ENCODE measurements at places on chromosomes 1 and 21.

GRCh38 chr1:101976161-101976560 lies 20.6 kb downstream of the OLFM3 start:
- DNase-seq = no peak

DNA sequence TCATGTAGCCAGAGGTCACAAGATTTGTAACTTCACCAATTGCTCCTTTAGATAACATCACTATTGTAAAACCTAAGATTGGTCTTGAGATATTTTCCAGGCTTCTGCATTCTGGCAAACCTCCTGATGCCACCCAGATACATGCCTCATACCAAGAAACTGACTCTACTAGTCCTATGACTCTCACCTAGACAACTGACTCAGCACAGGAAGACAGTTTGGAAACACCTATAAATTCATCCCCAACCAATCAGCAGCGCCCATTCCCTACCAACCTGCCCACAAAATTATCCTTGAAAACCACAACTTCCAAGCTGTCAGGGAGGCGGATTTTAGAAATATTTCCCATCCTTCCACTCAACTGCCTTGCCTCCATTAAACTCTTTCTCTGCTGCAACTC lies 2.6 kb downstream of the NME7 start:
- DNase-seq = no peak

GRCh38 chr1:111801071-111801850 lies 45.6 kb downstream of the DDX20 start:
- no peak for DNase-seq

- no peak for DNase-seq
Observed at GRCh38 chr1:212078826-212079225, 43.3 kb downstream of the DTL start.

GRCh38 chr1:172299515-172299914 lies 121.0 kb upstream of the C1orf105 start:
- no peak for DNase-seq

DNA sequence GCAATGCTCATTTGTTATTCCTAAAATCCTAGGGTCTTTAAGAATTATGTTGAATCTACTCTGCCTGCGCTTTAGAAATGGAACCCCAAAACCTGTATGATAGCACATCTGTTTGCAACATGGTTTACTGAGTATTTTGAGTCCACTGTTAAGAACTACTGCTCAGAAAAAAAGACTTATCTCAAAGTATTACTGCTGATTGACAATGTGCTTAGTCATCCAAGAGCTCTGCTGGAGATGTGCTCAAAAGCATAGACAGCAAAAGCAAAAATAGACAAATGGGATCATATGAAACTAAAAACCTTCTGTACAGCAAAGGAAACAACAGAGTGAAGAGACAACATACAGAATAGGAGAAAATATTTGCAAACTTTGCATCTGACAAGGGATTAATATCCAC lies 107.0 kb downstream of the CTH start:
- DNase-seq = no peak

GRCh38 chr1:207007352-207008033 lies 25.1 kb downstream of the C1orf116 start:
- no peak for DNase-seq

GRCh38 chr21:41451753-41452676 lies 26.0 kb downstream of the MX1 start:
- DNase-seq = no peak

GRCh38 chr1:52365071-52365745 lies 797 bp downstream of the CC2D1B start:
- DNase-seq = no peak

- no peak for DNase-seq
Observed at GRCh38 chr1:80217377-80217986, 1211.0 kb upstream of the ADGRL4 start.

DNA sequence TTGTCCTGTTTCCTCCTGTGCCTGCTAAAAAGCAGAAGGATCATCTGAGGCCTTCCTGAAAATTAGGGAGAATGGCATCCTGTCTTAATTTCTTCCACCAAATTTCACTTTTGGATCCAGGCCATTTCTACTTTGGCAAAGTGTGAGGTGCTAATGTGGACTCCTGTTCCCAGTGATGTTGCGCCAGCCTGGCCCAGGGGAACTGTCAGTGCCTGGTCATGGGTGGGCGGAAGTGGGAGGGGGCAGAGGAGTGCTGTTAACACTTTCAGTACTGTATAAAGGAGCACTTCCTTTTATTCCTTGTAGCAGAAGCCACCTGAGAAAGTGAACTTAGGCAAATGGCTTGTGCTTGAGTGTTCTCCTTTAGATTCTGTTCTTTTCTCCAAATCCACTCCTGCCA lies 19.9 kb downstream of the ELAPOR1 start:
- no peak for DNase-seq

- no peak for DNase-seq
Observed at GRCh38 chr1:232431748-232432147, 198.2 kb downstream of the SIPA1L2 start.

GRCh38 chr1:193479187-193479586 lies 292.8 kb upstream of the B3GALT2 start:
- peak; percentile 85 for DNase-seq

DNA sequence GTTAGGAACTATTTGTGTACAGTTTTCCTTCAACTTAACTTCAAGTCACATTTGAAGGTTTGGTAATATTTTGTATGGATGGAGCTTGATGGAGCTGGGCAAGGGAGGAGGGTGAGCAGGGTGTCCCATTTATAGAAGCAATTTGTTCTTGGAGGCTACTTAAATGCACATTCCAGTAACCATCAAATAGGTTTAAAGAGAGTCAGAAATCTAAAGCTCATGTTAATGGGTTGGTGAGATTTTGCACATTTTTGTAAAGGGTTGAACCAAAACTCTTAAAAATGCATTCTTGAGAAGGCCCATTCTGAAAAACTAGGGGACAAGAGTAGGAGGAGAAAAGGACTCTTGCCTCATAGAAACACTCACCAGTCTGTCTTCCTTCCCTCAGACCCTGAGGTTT lies 10.1 kb downstream of the FNDC5 start:
- DNase-seq = no peak

DNA sequence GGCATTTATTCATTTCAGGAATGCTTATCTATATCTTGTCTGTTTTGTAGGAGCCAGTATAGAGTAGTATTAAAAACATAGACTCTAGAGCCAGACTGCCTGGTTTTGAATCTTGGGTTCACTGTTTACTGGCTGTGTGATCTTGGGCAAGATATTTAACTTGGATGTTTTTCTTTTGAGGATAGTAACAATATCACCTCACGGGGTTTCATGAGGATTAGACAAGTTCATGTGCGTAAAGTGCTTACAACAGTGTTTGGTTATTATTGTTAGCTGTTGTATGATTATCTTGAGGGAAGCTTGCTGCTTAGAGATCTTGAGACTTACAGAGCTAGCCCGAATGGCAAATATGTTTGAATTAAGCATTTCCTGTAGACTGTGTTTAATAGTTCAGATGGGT lies 40.2 kb downstream of the WNT4 start:
- DNase-seq = no peak

DNA sequence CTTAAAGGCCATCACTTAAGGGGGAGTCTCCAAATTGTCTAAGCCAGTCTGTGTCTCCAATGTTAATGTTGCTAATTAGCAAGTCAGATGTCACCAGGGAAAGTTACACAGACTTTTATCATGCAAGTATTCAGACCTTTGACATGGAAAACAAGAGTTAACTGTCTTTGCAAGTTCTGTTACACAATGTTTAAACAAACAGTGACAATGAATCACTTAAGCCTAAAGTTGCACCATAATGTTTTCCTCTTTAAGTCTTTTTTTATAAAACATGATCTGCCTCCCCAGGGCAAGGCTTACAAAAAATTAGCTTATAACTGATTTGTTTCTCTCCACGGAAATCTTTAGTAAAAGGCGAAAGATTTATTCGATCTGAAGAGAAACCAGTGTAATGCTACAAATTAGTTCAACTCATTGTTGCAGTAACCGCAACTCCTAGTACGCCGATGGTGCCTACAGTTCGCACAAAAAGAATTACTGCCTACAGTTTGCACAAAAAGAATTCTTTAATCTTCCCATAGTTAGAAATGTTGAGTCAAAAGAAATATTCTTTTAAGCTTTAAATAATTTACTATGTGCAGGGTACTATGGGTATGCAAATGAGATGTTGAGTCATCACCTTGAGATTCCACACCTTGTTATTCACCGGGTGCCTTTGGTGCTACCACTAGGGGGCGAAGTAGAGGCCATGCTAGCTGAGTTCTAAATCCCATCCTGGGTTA lies 45.3 kb downstream of the HHAT start:
- DNase-seq = peak; percentile 53

GRCh38 chr1:195903203-195903602 lies 705.0 kb downstream of the KCNT2 start:
- no peak for DNase-seq

GRCh38 chr1:239947801-239948200 lies 143.9 kb upstream of the FMN2 start:
- no peak for DNase-seq

Data from central memory CD8-positive, alpha-beta T cell (primary cell).